ENCODE measurements at places on chromosomes 2 and 18. TPM values are rescaled to one million over a fixed set of nuclear protein-coding genes. Genes with fewer than 3 reads are reported as not detected.

GRCh38 chr2:191566344-191566743 lies 111.6 kb upstream of the NABP1 start:
- H3K27ac ChIP-seq, result no peak overlapping the region
- H3K36me3 ChIP-seq, result no peaks in the 10 kb centered on the region
- no peaks in the 10 kb centered on the region for H3K27me3 ChIP-seq
- no peak overlapping the region for H3K4me3 ChIP-seq
- H3K4me1 ChIP-seq, result no peaks in the 10 kb centered on the region

- H3K4me1 ChIP-seq, result peaks cover 11% of the 10 kb centered on the region
- no peak overlapping the region for H3K27ac ChIP-seq
- no peak overlapping the region for H3K4me3 ChIP-seq
- no peaks in the 10 kb centered on the region for H3K36me3 ChIP-seq
- no peak for DNase-seq
Measured at GRCh38 chr2:241300000-241300399, 15.5 kb downstream of the HDLBP start.

DNA sequence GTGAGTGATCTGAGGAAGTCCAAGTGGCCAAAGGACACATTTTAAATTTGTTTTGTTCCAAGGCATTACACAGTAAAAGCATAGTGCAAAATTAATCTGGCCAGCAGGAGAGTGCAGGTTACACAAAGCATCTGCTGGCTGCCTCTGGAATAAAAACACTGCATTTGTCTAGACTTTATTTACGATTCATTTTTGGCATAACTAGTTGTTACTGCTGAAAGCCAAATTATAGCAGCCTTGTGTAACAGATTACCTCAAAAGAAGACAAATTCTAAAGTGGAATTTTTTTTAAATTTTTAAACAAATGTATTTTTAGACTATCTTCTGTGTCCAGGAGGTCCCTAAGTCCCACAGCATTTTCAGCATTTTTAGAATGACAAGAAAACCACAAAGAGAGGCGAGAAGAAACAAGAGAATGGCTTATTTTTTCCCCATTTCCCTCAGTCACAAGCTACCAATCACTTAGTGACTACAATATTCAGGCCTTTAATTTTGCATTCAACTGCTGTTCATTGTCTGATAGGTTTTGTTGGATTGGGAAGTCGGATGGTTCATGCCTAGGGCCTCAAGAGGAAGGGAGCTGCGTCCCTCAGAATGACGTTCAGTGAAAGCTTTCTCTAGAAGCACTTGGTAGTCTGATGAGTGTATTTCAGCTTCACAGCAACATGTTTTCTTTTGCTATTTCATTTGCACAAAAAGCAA lies 46.0 kb downstream of the TMEFF2 start:
- peak overlapping the region; percentile 33 for H3K27ac ChIP-seq
- H3K27me3 ChIP-seq, result no peaks in the 10 kb centered on the region
- no peak overlapping the region for H3K4me3 ChIP-seq
- peak; percentile 10 for DNase-seq
- no peaks in the 10 kb centered on the region for H3K36me3 ChIP-seq
- H3K4me1 ChIP-seq, result no peaks in the 10 kb centered on the region

- DNase-seq, result no peak
- no peaks in the 10 kb centered on the region for H3K4me1 ChIP-seq
- no peaks in the 10 kb centered on the region for H3K27me3 ChIP-seq
- no peak overlapping the region for H3K4me3 ChIP-seq
- H3K36me3 ChIP-seq, result no peaks in the 10 kb centered on the region
Measured at GRCh38 chr18:56235481-56236013, 402.8 kb downstream of the TXNL1 start.

DNA sequence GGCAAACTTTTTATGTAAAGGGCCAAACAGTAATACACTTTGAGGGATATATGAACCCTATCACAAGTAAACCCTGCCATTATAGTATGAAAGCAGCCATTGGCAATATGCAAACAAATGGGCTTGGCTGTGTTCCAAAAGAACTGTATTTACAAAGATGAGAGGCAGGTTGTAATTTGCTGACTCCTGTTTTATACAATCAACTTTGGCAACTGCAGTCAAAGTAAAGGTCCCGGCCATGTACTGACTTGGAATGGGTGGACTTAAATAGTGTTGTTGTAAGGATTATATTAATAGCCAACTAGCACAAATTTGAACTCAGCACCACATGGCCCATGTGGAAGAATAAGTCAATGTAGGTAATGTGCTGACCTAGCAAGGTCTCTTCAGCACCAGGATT lies 223.4 kb downstream of the WDPCP start:
- no peaks in the 10 kb centered on the region for H3K36me3 ChIP-seq
- no peak overlapping the region for H3K4me3 ChIP-seq
- H3K27me3 ChIP-seq, result no peaks in the 10 kb centered on the region
- DNase-seq, result no peak
- no peaks in the 10 kb centered on the region for H3K4me1 ChIP-seq

- H3K4me1 ChIP-seq, result no peaks in the 10 kb centered on the region
Measured at GRCh38 chr2:99615247-99615771, 125.5 kb upstream of the REV1 start.

GRCh38 chr2:47520302-47520630 lies 117.3 kb downstream of the MSH2 start:
- H3K36me3 ChIP-seq, result no peaks in the 10 kb centered on the region
- H3K27ac ChIP-seq, result no peak overlapping the region
- H3K4me3 ChIP-seq, result peak overlapping the region; percentile 35
- H3K4me1 ChIP-seq, result peaks cover 2% of the 10 kb centered on the region
- no peaks in the 10 kb centered on the region for H3K27me3 ChIP-seq

- no peak for DNase-seq
- no peaks in the 10 kb centered on the region for H3K36me3 ChIP-seq
- no peak overlapping the region for H3K4me3 ChIP-seq
Measured at GRCh38 chr2:189522435-189523151, 58.0 kb downstream of the SLC40A1 start.

DNA sequence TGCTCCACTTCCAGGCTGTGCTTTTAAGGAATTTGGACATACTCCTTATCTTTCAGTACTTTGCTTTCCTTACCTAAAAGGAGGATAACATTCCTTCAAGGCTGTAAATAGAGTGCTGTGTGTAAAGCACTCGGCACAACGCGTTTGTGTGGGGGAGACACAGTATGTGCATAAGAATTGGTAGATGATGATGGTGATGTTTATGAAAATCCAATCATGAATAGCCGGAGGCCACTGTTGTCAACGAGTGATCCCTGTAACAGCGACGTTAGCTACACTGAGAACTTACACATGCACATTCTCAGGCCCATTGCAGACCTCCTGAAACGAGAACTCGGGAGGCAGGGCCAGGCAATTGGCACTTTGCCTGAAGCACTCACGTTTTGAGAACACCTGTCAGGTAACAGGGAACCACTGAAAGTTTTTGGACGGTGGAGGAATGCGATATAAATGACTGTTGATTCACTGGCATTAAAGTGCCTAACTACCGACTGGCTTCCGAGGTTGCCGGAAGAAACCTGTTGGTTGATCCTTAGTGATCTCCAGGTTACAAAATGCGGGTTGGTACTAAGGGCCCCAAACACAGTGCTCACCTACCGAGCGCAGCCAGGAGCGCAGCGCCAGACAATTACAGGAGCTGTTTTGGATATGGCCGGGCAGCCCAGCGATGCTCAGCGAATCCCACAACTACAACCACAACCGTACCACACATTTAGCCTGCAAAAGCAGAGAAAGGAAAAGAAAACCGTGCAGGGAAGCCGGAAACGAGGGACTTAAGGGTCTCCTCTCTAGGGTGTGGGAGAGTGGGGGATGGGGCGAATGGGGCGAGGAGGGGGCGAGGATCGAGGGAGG lies 1.0 kb upstream of the MAP4K4 start:
- H3K27me3 ChIP-seq, result no peaks in the 10 kb centered on the region
- H3K27ac ChIP-seq, result peak overlapping the region; percentile 94
- peak overlapping the region; percentile 78 for H3K4me3 ChIP-seq
- peaks cover 8% of the 10 kb centered on the region for H3K4me1 ChIP-seq
- peak; percentile 53 for DNase-seq

GRCh38 chr18:74252039-74252395 lies 39.7 kb downstream of the CYB5A start:
- no peaks in the 10 kb centered on the region for H3K27me3 ChIP-seq
- H3K4me1 ChIP-seq, result peaks cover 28% of the 10 kb centered on the region
- H3K27ac ChIP-seq, result peak overlapping the region; percentile 75

DNA sequence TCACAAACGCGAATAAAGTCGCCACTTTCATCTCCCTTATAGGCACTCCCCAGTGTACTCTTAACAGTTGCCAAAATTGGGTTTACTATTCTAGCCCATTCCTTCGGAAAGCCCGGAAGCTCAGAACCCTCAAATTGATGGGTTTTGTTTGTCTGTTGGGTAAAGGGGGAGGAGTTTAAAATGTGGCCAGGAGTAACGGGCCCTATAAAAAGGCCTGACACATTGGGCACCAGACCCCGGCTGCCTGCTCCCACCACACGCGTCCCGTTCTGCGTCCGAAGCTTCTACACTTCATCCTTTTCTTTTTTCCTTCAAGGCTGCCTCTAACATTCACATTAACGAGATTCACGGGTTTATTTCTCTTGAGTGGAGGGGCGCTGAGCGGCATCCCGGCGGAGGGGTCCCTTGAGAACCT lies 837 bp downstream of the NHEJ1 start:
- peaks cover 5% of the 10 kb centered on the region for H3K4me1 ChIP-seq
- H3K36me3 ChIP-seq, result no peaks in the 10 kb centered on the region
- peak overlapping the region; percentile 93 for H3K27ac ChIP-seq

DNA sequence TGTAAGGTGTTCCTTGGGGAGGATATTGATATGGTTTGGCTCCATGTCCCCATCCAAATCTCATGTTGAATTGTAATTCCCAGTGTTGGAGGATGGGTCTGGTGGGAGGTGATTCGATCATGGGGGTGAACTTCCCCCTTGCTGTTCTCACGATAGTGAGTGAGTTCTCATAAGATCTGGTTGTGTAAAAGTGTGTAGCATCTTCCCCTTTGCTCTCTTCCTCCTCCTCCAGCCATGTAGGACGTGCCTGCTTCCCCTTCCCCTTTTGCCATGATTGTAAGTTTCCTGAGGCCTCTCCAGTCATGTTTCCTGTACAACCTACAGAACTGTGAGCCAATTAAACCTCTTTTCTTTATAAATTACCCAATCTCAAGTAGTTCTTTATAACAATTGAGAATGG lies 458.7 kb downstream of the LPIN1 start:
- H3K27me3 ChIP-seq, result no peaks in the 10 kb centered on the region
- H3K4me3 ChIP-seq, result no peak overlapping the region
- no peak for DNase-seq
- H3K27ac ChIP-seq, result no peak overlapping the region

DNA sequence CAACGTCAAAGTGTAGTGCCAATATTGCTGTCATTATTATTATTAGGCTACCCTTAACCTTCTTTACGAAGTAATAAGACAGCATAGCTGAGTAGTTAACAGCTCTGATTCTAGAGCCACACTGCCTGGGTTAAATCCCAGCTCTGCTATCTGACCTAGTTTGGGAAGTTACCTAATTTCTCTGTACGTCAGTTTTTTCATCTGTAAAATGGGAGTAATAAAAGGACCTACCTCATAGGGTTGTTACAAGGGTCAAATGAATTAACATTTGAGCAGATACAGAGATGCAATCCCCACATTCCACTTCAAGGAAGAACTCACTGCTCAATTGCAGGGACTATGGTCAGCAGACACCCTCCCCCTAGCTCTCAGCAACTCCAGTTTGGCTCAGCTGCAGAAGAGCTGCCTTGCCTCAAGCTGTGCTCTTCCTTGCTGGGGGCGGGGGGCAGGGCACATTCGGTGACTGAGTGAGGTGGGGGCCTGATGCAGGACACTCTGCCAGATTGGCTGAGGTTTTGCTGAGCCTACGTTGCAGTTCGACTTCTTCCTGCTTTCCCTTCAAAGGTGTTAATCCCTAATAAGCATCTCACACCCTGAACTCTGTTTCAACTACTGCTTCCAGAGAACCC lies 11.0 kb upstream of the LGALSL start:
- no peak for DNase-seq
- H3K4me3 ChIP-seq, result no peak overlapping the region
- no peaks in the 10 kb centered on the region for H3K4me1 ChIP-seq

GRCh38 chr2:974502-974901 lies 23.9 kb downstream of the SNTG2 start:
- H3K27ac ChIP-seq, result no peak overlapping the region
- no peak overlapping the region for H3K4me3 ChIP-seq
- H3K36me3 ChIP-seq, result no peaks in the 10 kb centered on the region
- DNase-seq, result no peak
- no peaks in the 10 kb centered on the region for H3K27me3 ChIP-seq
- H3K4me1 ChIP-seq, result no peaks in the 10 kb centered on the region

GRCh38 chr18:1618364-1618763 lies 713.7 kb downstream of the ADCYAP1 start:
- no peak overlapping the region for H3K4me3 ChIP-seq
- no peak for DNase-seq
- no peak overlapping the region for H3K27ac ChIP-seq
- no peaks in the 10 kb centered on the region for H3K27me3 ChIP-seq
- no peaks in the 10 kb centered on the region for H3K36me3 ChIP-seq

DNA sequence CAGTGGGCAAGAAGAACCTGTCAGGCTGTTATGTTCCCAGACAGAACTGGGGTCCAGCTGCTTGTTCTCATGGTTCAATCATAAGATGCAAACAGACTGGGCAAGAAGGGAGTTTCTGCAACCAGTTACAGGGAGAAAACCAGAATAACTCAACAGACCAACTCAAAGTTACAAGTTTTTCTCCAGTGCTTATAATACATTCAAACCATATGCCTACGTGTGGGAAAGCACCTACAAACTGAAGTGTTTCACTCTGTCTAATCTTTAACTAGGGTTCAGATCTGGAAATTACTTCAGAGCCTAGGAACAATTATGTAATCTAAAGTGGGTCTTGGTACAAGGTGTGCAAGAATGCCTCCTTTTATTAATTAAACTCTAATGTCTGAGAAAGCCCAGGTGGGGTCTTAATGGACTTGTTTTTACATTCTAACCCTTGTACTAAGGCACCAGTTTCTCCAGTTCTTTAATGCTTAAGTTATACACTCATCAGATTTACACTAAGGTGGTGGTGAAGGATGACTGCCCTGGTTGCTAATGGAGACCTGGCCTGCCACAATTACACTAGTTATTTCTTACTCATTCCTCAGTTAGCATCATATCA lies 951.9 kb downstream of the TSN start:
- no peak overlapping the region for H3K4me3 ChIP-seq
- H3K27ac ChIP-seq, result no peak overlapping the region
- no peaks in the 10 kb centered on the region for H3K36me3 ChIP-seq
- DNase-seq, result no peak

DNA sequence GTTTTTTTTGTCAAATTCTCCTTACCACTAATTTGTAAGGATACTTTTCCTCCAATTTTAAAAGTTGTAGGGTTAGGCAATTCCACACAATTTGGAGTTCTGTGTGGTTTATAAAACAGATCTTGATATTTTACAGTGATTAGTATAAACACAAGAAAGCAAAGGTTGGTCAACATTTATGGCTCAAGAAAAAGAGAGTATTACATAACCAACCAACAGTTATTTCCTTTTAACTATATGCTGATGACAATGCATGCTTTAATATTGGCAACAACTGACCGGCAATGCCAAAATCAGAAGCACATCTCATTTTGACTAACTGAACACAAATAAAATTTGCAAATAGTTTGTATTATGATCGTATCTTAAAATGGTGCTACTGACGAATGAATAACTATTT lies 137.2 kb downstream of the CDH2 start:
- no peak overlapping the region for H3K27ac ChIP-seq
- H3K4me1 ChIP-seq, result no peaks in the 10 kb centered on the region
- no peaks in the 10 kb centered on the region for H3K36me3 ChIP-seq
- no peaks in the 10 kb centered on the region for H3K27me3 ChIP-seq

The MTCL1 gene
- 6.1 TPM for total RNA-seq

The NOSTRIN gene
- 29.8 TPM for total RNA-seq

The EHBP1 gene
- total RNA-seq, result 185 TPM

The KLF7 gene
- total RNA-seq, result 43.1 TPM

The IL36A gene
- total RNA-seq, result not detected

The ADGRF3 gene
- not detected for total RNA-seq

The UGT1A8 gene
- not detected for total RNA-seq

The SERPINB13 gene
- not detected for total RNA-seq

The DNAJC27 gene
- 13.5 TPM for total RNA-seq

The FN1 gene
- 287 TPM for total RNA-seq

Data from ovary (tissue), 10 donors.